T1000 (cell line): ENCODE measurements at places on chromosomes 16 and 17.
A peak's percentile ranks its signal among the peaks of the same experiment; 100 is the strongest.

DNA sequence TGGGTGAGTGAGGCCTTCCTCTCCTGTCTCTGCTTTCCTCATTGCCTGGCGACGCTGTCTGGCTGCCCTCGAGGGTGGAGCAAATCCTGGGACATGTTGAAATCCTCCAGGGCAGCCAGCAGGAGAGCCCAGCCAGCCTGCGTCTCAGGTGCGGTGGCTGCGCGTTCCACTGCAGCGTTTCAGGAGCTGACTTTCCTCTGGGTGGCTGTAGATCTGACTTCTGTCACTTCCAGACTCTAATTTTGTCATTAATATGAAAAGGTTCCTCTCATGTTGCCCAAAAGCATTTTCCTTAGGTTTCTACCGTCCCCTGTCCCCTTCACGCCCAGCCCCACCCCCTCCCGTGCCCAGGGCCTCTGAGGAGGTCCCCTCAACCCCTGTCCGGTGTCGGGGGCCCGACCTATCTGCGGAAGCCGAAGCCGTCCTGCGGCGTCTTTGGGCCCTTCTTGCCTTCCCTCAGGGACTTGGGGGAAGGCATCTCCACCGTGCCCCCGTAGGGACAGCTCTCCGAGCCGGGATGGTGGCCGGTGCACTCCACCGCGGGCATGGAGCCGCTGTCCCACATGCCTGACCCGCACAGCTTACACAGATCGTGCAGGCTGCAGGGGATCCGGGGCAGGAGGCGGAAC, 95.1 kb downstream of the TBC1D16 start:
- DNase-seq: no peak

DNA sequence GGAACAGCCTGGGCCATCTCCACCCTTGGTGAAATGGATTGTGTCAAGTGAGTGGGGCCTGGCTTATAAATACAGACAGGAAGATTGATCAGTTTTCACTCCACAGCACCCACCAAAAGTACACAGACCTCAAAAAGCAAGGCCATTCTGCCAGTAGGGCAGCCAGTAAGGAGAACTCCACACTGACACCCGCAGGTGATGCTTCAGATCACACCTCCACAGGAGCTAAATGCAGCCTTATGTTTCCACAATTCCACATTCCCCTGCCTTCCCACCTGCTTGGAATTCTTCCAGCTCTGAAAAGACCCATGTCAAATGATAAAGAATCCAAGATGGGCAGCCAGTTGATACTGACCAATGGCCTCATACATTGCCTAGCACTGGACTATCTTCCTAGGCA, 191.1 kb downstream of the ZFHX3 start:
- no peak for DNase-seq

- no peak for DNase-seq
Measured at GRCh38 chr17:49338883-49339282, 23.2 kb downstream of the ZNF652 start.

GRCh38 chr17:2396568-2397246, 4.2 kb downstream of the MNT start:
- DNase-seq: peak; percentile 94

DNA sequence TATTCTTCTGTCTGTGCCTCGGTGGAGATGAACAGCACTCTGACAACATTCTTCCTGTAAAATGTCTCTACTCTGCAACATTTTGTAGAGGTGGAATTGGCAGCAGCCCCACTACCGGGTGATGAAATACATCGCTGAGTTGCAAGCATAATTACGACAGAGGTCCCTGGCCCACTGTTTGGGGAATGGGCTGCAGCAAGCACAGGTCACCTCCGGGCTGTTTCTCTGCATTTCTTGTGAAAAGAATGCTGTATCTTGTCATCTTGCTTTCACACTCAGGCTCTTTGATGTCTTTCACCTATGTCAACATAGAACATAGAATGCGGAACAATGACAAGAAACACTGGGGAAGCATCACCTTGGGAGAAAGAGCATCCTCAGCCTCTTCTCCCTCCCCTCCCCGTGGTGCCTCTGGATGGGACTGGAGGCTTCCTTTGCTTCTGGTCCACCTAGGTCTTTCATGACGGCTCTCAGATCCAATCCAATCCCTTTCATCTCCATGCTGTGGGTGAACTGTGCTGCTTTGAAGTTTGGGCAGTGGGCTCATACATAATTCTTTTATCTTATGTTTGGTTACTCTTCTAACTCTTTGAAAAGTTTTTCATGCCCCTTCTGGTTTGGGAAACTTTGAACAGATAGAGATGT, 265.0 kb downstream of the PHKB start:
- no peak for DNase-seq

DNA sequence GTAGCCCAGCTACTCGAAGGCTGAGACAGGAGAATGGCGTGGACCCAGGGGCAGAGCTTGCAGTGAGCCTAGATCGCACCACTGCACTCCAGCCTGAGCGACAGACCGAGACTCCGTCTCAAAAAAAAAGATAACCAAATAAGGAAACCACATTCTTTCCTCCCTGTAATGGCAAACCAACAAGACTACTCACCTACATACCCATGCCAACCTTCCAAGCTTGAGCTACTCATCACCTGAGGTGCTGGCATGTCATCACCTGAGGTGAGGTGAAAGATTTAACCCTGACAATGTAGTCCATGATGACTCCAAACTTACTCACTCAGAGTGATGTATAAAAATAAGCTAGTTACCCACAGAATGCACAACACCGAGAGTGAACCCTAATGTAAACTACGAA, 85.2 kb downstream of the SMG6 start:
- no peak for DNase-seq

DNA sequence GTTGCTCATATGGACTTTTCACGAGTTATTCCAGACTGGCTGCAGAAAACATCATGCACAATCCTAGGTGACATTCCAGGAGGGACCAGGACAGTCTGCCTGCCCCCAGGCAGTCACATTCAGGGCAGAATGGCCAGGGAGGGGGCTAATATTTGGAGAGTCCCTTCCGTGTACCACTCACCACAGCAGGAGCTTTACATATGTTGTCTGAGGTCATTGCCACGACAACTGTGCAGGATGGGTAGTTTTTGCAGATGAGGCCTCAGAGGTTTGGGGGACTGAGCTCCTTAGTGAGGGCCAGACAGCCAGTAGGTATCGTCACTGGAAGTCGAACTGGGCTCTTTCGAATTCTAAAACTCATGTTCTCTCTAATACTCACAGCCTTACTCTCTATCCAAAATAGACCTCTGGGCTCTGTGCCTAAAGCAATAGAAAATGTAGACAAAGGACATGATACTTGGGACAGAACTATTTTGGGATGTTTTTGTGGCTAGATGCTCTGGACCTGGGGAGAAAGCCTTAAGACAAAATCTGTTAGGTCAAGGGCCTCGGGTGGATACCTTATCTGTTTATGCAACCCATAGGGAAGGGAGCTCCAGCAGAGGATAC, 338.5 kb downstream of the MAF start:
- no peak for DNase-seq

DNA sequence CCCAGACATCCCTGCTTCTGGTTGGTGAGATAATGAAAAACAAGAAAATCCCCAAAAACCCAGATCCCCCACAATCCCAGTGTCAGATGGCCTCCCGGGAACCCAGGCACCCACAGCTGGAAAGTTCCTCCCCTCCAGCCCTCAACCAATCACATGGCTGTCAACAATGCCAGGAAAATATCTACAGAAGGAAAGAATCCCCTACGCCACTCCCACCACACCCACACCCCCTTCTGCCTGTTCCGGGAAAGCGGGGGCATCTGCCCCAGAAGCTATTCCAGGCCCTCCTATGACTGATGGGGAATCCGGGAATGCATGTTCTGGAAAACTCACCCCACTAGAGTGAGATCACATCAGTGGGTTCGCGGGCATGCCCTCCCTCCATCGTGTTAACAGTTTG, 1.8 kb downstream of the TMEM95 start:
- no peak for DNase-seq

GRCh38 chr17:45292696-45293412, 24.0 kb downstream of the MAP3K14 start:
- no peak for DNase-seq

DNA sequence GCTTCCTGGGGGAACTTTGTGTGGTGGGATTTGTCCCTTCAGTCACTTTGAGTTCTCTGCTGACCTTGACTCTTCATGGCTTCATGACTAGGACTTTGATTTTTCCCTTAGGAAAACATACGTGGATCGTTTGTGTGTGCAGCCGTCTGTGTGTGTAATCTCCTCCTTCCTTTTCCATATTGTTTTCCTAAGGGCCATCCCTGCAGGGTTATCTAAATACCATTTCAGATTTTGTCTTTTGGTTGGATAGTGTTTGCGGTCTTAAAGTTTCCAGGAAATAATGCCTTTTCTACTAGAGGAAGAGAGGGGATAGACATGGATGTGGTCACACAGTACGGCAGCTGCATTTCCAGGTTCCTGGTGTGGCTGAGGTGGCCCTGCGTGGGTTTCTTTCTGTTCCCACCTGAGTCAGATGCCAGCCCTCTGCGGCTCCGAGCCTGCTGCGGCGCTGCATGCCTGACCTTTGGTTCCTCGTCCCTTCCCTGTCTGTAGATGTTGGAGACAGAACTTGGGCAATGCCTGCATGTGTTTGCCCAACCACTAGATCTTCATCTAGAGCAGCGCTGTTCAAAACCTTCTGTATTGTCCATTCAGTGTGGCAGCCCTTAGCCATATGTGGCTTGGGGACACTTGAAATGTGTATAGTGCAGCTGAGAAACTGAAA, 72.0 kb upstream of the LGALS9 start:
- DNase-seq: no peak

- DNase-seq: no peak
Measured at GRCh38 chr16:9212621-9213020, 121.2 kb downstream of the HAPSTR1 start.

GRCh38 chr17:79156463-79157095, 82.0 kb downstream of the ENGASE start:
- DNase-seq: no peak

- no peak for DNase-seq
Measured at GRCh38 chr17:53227514-53227913, 595.2 kb upstream of the KIF2B start.

DNA sequence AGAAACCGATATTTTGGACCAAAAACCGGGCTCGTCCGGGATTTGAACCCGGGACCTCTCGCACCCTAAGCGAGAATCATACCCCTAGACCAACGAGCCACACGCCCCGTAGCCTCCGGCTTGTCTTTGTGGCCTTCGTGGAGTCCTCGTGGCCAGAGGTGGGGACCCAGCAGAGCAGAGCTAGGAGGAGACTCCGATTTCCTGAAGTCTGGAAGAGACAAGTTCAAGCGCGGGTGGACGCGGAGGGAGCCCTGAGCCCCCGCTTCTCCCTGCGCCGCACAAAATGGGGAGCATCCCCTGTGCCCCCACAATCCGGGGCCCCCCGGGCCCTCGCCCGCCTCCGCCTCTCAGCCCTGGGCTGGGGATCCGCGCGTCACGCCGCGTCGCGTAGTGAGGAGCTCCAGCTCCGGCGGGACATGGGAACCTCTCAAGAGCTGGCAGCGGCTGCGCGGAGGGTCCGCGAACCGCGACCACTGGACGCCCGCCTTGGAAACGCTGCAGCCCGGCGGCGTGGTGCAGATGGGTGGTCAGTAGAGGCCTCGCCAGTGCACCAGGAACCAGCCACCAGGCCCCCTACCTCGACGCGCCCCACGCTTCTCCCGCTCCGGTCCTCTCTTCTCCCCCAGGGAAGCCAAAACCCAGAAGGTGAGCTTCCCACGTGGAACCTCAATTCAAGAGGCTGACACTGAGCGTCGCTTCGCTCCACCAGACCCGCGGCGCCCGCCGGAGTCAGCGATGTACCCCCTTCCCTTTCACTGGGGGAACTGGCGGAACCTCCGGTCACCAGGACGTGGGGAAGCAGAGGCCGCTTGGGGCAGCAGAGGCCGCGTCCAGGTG, 5.2 kb upstream of the OR1F1 start:
- DNase-seq: no peak

GRCh38 chr17:57032343-57032742, 52.7 kb upstream of the AKAP1 start:
- no peak for DNase-seq

GRCh38 chr16:50523710-50524109, 24.5 kb upstream of the NKD1 start:
- DNase-seq: no peak

- DNase-seq: no peak
Measured at GRCh38 chr17:45116434-45117016, 15.8 kb downstream of the PLCD3 start.

DNA sequence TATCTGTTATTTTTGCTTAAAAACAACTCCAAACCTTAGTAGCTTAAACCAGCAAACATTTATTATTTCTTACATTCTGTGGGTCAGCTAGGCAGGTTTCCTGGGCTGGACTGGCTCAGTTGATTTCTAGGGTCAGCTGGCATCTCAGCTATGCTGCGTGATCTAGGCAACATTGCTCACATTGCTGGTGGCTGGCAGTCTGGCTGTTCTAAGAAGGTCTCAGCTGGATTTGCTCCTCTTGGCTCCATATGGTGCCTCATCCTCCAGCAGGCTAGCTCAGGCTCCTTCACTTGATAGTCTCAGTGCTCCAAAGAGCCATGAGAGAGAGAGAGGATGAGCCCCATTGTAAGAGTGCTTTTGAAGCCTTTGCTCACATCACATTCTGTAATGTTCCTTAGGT, 470.6 kb upstream of the CDH5 start:
- DNase-seq: no peak

DNA sequence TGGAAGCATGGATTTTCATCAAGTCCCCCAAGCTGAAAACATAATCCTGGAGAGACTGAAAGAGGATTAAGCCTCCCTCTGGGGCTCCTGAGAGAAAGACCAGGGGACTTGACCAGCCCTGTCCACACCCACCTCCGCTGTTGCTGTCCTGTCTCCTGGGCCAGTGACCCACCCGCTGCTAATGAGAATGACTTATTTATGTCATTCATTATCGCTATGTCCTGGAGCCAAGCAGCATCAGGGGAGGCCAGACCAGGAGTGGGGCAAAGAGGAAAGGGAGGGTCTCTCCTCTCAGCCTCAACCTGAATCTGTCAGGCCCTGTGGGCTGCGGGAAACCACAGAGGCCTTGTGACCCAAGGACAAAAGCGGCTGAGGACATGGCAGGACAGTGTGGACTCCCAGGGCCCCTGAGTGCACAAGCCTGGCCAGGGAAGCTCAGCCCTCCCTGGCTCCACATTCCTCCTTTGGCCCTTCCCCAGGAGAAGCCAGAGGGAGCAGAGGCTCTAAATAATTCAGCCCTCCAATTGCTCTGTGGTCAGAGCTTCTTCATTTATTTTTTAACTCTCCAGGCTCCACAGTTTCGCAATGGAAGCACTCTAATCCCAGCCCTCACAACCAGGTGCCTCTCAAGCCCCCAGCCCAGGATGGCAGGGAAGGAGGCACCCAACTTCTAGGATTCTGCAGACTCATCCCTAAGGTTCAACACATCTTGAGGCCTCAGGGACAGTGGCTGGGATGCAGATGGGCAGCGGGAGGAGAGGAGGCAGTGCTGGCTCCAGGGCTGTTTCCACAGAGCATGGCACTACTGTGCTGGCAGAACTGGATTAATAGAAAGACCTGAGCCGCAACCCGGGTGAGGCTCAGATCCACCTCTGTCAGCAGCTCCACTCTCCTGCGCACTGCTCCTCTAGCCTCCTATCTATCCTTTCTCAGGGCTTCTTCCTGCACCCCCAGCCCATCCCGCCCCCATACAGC, 19.1 kb downstream of the CUEDC1 start:
- peak; percentile 30 for DNase-seq

GRCh38 chr17:36602030-36602748, 806 bp downstream of the MRM1 start:
- no peak for DNase-seq

- no peak for DNase-seq
Measured at GRCh38 chr16:15705064-15705565, 55.1 kb downstream of the NDE1 start.
